Left ventricle myocardium superior (tissue), 1 donor: ENCODE measurements at places on chromosomes 1 and 21. TPM values are rescaled to one million over a fixed set of nuclear protein-coding genes. Genes with fewer than 3 reads are reported as not detected.

DNA sequence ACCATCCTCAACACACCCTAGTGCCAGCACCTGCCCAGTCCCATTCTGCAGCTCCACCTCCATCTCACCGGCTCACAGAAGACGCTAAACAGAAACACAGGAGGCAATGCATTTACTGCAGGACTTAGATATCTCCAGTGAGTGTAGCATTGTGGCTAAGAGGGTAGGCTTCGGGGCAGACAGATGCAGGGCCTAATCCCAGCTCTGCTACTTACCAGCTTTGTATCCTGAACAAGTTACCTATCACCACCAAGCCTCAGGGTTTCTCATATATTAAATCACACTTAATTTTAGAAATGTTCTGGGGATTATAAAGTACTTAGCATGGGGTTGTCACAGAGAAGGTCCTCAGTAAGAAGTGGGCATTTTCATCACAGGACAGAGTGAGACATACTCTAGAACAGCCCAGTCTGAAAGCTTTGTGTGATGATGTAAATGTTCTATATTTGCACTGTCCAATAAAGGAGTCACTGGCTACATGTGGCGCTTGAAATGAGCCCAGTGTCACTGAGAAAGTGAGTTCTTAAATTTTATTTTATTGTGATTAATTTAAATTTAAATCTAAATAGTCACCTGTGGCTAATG, 149.3 kb upstream of the C8B start:
- no peak for DNase-seq

The ATP1A4 gene
- not detected for total RNA-seq

GRCh38 chr1:229625071-229625914, 629 bp downstream of the TAF5L start:
- peak; percentile 67 for DNase-seq

The PRELP gene
- total RNA-seq = 22.5 TPM

DNA sequence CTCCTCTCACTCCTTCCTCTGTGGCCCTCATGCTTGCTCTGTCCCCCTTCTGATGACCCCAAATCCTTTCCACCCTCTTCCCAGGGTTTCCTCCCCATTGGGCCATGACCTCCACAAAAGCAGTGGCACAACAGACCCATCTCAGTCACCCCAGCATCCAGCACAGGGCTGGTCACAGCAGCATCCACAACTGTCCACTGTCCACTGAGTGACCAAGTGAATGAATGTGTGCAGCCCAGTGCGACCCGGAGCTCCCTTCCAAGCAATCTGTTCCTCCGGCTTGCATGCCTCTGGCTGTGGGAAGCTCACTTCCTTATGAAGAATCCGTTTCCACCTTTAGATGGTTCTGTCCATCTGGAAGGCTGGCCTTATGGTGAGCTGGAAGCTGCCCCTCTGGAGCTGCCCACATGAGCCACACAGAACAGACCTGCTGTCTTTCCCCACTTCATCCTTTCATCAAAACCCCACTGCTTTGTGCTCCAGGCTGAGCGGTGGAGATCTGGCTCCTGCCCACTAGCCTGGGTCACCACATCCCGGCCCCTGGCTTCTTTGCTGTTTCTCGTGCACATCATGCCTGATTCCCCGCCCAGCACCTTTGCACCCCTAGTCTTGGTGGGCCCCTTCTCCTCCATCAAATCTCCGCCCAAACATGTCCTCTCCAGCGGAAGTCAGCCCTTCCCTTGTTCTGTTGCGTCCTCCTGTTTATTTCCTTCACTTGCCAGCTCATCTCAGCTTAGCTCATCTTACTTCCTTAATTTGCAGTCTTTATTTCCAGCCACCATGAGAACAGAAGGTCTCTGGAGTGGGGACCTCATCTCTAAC, 56.4 kb downstream of the EDN2 start:
- no peak for DNase-seq

DNA sequence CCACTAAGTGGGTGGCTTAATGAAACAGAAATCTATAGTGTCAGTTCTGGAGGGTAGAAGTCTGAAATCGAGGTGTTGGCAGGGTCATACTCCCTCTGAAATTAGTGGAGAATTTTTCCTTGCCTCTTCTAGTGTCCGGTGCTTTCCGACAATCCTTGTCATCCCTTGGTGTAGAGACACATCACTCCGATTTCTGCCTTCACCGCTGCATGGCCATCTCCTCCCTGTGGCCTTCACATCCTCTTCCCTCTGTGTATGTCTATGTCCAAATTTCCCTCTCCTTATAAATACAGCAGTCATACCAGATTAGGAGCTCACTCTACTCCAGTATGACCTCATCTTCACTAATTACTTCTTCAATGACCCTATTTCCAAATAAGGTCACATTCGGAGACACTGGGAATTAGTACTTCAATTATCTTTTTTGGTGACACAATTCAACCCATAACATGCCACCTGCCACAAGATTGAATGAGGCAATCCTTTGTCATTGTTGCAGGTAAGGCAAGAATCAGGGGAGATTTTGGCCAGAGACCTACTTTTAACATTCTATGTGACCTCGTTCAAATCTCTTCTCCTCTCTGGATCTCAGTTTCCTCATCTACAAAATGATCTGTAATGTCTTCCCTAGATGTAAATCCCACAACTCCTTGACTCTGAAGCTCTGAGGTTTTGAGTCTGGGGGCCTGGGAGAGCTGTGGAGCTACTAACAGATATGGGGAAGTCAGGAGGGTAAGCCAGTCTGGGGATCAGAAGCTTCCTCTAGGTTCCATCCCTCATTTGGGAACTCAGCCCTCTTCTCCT, 16.1 kb downstream of the NAV1 start:
- DNase-seq = no peak

- no peak for DNase-seq
Observed at GRCh38 chr1:55057956-55058298, 18.6 kb downstream of the PCSK9 start.

DNA sequence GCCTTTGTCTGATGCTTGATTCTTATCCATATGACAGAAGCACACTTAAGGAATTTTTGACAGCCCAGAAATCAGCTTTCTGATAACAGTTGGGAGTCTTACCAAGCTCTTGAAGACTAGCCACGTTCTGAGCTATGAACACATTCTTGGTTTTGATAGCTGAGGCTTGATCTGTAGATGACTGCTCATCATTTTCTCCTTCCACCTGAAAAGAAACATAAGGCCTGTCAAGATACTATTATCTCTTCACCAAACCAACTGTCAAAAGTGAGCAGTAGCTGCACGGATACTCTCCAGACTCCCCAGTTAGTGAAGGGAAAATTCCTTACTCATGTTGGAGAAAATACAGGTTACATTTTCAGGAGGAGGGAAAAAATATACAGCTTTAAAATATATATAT, 12.2 kb downstream of the UBR4 start:
- DNase-seq = no peak

DNA sequence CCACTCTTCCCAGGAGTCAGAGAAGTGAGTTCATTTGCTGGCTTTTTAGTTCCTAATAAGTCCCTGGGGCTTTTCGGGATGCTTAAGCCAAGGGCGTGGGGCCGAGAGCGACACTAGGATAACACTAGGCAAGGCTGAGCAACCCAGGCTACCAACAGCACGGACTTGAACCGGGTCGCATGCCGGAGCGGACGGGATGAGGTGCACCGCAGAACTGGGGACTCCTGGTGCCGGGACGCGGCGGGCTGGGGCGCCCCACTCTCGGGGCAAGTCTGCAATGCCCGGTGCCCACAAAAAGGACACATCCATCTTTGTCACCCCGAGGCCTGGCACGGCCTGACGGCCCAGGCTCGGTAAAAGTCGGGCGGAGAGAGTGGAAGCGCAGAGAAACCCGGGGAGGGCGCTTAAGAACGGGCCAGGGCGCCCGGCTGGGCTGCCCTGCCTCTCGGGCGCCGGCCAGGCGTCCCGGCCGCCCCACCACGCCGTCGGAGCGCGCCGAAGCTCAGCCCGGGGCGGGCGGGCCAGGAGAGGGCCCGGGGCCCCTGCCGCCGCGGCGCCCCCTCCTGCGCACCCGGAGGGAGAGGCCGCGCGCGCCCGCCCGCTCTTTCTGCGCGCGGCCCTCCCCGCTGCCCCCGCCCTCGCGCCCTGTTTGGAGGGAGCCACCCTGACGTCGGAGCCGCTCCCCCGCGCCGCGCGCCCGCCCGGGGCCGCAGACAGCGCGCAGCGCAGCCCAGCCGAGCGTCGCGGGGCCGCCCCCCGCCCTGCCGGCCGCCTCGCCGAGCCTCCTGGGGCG, at the start of gene NBL1:
Gene NBL1, plus strand, starts transcription at position 710 of the 793 bp plus-strand sequence. CDS start 10,720 bp downstream, outside the sequence.
- DNase-seq = peak; percentile 90

The KRTAP25-1 gene
- not detected for total RNA-seq

GRCh38 chr1:117008656-117009055, 7.1 kb downstream of the CD101 start:
- DNase-seq = no peak

DNA sequence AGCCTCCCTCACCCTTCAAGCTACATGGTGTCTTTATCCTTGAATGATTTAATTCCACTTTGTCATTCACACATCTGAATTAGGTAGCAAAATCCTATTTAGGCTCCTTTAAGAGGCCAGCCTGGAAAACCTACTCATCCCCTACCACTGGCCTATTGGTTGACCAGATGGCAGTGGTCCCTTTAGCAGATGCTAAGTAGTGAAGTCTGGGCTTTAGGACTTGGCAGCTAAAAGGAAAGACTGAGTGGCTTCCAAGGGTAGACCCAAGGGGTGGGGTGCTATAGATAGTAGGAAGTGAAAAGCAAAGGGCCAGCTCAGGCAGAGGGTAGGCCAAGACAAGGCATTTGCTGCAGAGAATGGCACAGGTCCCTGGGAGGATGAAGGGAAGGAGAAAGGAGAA, 46.6 kb downstream of the KCNJ6 start:
- no peak for DNase-seq

DNA sequence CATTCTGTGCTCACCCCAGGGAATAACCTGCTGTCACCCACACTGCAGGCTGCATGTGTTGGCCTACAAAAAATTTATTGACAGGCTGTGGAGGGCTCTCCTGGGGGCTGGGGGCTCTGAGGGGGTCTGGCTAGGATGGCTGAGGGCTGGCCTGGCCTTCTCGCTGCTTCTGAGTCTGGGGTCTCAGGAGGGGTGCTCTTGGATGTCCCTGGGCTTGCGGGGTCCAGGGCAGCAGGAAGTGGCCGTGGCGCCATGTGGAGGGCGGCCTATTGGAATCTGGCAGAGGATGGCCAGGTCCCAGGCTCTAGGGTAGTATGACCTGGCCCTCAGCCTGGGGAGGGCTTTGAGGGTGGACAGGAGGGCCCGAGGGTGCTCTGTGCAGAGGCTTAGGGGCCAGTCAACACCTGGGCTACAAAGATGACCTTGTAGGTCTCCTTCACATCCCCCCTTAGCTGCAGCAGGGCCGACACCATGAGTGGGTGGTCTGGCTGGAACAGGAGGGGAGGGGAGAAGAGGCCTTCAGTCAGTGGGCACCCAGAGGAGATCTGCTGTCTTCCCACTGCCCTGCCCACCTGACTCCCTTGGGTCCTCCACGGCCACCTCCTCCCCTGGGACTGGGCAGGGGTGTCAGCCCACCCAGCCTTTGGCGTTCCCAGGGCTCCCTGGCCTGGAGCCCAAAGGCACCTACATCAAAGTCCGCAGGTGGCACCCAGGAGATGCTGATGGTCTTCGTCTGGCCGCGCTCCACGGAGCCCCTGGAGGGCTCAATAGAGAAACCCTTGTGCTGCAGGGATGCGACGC, 3.0 kb upstream of the TMEM52 start:
- peak; percentile 31 for DNase-seq

DNA sequence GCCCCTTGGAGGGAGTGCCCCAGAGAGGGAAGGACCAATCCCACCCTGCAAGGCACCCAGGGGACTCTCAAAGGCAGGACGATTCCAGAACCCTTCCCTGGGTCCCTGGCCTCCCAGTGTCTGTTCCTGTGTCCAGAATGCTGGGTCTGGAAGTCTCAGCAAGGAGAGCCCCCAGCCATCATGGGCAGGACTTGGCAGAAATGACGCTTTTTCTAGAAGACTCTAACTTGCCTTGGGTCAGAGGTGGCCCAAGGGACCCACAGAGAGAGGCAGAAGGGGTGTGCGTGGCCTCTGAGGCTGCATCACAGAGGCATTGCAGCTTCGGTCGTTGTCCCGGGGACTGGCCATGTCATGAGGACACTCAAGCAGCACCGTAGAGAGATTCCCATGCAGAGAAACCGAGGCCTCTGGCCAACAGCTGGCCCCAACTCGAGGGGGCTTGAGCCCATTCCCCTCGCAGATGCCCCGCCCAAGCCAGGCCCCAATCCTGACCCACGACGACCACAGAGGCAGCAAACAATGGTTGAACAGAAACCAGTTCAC, 57.8 kb downstream of the WNT9A start:
- no peak for DNase-seq

The C2CD4D gene
- not detected for total RNA-seq

The GBP2 gene
- total RNA-seq = 12.2 TPM

The DPM3 gene
- 52.4 TPM for total RNA-seq

DNA sequence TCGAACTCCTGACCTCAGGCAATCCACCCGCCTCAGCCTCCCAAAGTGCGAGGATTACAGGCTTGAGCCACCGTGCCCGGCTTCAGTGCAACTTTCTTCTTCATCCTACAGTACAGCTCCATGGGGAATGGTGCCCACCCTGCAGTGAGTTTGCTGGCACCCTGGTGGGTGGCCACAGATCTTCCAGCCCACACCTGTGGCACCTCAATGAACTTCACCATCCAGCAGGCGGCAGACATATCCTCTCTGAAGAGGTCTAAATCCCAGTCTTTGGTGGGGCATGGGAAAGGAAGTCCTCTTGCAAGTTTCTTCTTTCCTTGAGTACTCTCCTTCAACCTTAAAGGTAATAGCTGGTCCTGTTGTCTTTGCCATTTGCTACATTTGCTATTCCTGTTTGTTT, 18.1 kb upstream of the ZBTB8A start:
- no peak for DNase-seq

The SELENBP1 gene
- total RNA-seq = 99.1 TPM

GRCh38 chr1:212177542-212177941, 107.7 kb upstream of the PPP2R5A start:
- DNase-seq = no peak

The TNFSF4 gene
- total RNA-seq = 0.40 TPM

The C1orf226 gene
- 5.8 TPM for total RNA-seq

DNA sequence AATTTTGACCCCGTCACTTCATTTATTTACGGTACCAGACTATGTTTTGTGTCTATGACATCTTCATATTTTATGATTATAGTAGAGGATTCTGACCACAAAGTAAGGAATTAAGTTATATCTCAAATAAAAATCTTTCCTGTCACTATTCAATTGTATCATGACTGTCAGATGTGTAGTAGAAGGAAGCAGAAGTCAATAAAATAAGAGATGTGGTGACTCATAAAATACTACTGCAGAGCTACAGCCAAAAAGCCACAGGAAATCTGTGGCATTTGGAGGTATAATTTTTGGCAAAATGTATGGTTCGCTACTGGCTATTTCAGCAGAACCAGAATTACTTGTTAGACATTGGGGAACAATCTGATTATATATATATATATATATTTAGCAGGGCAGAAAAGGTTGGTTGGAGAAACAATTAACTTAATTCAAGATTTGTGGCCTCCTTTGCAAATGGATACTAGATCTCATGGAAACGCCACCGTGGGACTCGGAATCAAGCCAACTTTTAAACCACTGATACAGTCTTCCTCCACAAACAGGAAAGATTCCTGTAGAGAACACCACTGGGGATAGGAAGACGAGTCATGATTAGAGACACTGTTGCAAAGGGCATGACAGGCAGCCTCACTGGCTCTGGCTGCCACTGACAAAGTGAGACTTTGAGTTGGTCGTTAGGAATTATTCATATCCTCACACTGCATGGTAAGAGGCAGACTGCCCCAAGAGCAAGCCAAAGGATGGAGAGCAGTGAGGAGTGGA, 5.1 kb downstream of the FCRL2 start:
- DNase-seq = no peak
